ENCODE measurements at places on chromosomes 6 and 20.

DNA sequence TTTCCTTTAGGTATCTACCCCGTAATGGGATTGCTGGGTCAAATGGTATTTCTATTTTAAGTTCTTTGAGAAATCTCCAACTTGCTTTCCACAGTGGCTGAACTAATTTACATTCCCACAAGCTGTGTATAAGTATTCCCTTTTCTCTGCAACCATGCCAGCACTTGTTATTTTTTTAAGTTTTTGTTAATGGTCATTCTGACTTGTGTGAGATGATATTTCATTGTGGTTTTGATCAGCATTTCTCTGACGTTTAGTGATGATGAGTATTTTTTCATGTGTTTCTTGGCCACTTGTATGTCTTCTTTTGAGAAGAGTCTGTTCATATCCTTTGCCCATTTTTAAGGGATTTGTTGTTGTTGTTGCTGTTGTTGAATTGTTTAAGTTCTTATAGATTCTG lies 871.1 kb downstream of the KIF16B start:
- no peak for DNase-seq

DNA sequence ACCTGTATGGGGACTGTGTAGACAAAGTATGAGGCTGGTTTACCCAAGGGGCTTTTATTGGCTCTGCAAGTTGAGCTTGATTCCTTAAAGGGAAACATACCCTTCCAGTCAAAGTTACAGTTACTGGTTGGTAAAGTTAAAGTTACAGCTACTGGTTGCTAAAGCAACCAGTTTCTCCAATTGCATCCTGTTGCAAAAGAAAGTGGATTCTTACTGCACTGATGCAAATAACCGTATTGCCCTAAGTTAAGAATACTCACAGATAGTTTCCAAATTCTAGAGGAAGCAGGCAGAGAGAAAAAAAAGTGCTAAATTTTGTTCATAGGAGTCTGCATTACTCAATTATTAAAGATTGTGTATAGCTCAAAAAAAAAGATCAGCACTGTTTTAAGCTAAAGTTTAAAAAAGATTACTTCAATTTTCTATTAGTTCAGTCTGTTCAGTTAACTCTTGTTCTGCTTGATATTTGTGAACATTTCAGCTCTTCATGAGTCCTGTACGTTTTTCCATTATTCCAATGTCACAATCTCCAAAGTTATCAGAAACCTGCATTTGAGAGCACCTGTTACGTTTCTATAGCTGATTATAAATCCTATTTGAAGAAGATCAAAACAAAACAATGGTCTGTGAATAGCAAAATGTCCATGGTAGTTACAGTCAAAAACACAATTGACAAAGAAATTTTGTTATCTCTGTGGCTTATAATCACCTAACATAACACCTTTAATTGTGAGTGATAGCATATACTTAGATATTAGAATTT lies 8.6 kb upstream of the IL22RA2 start:
- DNase-seq: no peak

- DNase-seq: no peak
Measured at GRCh38 chr6:138736640-138737039, 36.9 kb upstream of the CCDC28A start.

- DNase-seq: no peak
Measured at GRCh38 chr20:26169506-26169905, 472.9 kb upstream of the ZNF337 start.

DNA sequence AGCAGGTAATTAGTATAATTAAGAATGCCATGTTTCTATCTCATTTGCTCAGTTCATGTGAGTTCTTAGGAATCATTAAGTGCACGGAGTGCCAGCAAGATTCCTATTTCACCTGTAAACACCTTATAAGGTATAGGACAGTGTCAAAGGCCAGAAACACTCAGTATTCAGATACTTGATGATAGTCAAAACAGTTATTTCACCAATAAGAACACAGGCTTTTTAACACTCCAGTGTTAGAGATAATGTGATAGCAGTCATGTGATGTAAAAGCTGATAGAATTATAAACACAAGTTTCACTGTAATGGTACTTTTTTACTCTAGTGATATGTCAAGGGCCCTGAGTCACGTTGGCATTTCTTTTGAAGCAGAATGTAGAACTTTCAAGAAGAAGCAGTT lies at the start of gene GPRC6A:
TSS of gene GPRC6A (minus strand) at position 101 of the 400 bp plus-strand sequence. CDS start at position 31, 70 bp downstream.
- DNase-seq: no peak

GRCh38 chr6:109327491-109327890 lies 54.8 kb downstream of the CD164 start:
- DNase-seq: no peak

DNA sequence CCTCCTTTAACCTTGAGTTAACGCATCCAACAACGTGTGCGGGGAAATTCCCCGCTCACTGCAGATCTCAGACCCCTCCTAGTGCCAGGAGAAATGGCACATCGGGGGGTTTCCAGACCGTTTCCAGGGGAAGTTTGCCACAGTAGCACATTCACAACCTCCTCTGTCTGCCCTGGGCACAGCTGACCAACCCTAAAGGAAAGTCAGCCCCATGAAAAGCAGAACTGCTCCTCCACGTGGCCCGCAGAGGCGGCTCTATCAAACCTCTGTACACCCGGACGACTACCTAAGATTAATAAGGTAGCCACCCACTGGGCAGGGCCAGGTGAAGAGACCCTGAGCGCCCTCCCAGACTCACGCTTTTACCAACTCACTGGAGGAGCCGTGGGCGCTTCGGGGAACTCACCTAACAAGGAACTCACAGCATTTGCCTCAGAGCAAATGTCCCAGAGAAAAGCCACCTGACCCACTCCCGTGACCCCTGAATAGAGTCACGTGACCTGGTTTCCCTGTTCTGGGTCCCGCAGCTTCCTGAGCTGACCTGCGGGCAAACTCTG lies 93.1 kb downstream of the PRND start:
- DNase-seq: peak; percentile 88

DNA sequence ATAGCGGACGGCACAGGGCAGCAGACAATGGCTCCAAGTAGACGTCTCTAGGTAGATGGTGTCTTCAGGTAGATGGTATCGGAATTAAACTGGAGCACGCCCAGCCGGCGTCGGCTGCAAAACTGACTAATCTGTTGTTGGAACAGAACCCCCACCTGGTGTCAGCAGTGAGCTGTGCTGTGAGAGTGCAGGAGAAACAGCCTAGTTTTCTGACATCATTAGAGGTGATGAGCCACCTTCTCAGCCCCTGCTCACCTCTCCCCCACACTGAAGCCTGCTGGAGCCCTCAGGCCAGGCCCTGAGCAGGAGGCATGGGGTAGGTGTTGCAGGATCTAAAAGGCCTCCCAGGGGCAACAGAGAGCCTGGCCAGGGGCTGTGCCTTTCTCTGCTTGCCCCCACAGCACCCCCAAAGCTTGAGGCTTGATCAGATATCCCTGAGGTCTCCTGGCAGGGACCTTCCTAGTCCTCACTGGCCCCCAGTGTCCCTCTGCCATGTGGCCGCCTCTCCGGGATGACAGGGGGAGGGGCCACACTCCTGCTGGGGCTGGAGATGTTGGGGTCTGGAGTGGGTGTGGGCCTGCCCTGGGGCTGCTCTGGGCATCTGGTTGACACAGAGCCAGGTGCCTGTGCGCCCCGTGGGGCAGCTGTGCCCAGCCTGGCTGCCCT lies 6.9 kb upstream of the HELZ2 start:
- DNase-seq: peak; percentile 71

DNA sequence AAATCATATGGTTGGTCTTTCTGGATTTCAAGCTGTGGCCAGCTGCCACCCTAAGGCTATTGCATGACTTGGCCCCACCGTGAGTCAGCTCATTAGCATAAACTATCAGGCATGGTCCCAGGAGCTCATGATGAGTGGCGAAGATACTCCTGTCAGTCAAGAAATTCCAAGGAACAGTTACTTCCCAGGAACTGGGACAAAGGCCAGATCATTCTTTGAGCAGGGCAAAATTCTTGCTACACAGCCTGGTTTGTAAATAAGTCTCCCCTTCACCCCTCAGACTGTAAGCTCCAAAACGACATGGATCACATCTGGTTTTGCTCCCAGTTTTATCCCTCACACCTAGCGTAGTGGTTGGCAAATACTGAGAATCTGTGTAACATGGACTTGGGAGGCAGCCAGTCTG lies 33.0 kb upstream of the KIAA1586 start:
- no peak for DNase-seq

DNA sequence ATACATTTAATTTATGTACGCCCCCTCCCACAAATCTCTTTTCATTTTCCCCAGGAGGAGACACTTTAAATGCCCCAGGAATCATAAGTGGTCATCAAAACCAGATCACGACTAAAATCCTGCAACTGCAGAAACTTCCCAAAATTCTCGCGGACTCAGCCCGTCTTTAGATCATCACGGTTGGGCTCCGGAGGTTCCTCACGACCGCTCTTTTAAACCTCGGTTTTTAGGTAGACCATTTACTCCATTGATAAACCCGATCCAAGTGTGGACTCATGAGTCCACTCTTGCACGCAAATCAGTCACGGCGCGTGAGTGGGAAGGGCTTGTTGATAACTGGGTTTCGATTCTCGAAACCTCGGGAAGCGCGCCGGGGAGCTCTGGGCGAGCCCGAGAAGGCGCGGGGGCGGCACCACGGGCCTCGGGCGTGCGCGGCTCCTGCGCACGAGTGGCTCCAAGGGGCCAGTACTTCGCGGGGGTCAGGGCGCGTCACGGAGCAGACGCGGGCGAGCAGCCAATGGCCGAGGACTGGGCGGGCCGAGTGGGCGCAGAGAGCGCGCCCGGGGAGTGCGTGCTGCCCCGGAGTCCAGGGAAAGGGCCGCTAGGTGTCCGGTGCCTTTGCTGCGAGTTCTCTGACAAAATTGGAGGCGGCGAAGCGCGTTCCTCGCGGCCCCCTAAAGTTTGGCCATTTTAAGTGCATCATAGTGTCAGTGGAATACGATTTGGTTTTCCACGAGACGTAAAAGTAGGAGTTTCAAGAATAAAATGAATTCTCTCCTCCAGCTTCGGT lies 635 bp upstream of the TENT5A start:
- no peak for DNase-seq

DNA sequence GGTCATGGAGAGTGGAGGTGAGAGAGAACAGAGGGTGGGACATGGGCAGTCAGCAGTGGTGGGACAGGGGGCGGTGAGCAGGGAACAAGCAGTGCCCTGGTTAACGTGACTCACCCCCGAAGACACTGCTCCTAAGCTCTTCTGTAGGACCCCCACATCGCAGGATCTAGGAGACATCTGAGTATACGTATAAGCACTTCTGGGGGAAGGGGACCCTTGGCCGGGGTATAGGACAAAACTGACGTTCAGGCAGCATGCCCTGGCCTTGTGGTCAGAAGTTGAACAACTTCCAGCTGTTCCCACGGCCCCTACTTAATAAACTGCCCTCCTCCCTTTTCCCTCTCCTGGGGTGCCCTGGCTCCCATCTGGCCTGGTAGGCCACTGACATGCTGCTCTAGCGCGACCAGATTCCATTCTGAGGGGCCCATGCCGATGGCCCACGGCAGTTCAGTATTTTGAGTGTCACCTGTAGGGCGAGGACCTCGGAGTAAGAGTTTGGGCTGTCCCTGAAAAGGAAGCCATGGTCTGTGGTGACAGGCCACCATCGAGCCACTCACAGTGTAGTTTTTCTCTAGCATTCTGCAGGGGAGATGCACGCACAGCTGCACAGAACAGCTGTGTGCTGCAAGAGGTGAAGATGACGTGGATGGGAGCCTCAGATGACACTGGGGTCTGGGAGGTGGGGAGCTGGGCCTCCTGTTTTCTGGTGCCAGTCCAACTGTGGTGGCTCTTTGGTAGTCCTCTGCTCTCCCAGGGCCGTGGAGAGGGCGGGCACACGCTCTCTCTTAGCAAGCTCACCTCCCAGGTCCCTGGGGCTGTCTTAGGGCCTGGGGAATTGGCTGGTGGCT lies 38.4 kb downstream of the PPP1R3G start:
- DNase-seq: no peak

DNA sequence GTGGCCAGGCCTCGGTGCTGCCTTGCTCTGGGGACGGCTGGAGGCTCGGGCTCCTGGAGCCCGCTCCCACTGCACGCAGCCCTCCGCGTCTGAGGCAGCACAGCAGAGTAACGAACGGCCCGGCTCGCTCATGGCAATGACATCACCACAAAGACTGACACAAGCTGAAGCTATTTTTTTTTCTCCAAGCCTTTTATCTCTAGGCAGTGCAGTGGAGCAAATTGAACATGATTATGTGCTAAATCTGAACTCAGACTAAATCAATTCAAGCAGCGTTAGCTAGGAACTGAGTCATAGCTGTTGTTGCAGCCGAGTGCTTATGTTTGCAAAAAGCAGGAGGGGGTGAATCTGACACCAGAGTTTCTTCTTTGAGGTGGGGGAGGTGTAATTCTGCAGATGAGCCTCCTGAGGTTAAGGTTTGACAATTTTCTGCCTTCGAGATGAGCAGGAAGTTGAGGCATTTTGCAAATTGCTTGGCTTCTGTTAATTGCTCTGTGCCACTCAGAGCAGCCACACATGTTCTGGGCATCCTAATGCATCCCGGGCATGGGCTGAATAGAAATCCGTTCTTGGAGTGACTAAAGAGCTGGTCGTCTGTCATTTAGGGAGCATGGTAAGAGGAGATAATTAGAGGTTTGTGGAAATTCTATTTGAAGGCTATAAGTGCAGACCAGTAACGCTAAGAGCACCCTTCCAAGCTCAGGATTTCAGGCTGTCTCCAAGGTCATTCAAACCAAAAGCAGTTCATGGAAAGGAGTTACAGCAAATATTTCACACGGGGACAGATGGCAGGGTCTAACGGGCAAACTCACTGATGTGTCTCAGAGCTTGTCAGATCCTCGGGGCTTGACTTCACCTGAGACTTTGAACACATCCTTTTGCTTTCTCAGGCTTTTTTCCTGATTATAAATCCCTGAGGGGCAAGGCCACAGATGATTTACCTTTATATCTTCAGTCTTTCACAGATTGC lies 155.1 kb upstream of the ENPP5 start:
- no peak for DNase-seq

GRCh38 chr6:137746264-137746663 lies 120.8 kb upstream of the TNFAIP3 start:
- DNase-seq: no peak

GRCh38 chr6:142361779-142362750 lies 60.3 kb downstream of the ADGRG6 start:
- DNase-seq: no peak

DNA sequence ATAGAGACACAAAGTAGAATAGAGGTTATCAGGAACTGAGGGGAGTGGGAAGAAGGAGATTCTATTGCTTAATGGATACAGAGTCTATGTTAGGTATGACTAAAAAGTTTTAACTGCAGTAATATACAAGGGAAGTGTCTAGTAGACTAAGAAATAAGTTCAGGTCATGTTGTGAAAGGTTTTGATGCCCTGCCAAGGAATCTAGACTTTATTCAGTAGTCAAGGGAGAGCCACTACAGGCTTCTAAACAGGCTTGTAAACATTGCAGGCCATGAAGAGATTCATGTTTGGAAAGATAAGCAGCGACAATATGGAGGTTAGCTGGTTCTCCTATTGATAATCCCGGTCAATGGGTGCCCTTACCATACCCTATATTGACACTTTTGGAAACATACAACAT lies 352.8 kb upstream of the SOX4 start:
- no peak for DNase-seq

GRCh38 chr6:107653183-107653580 lies 163.3 kb downstream of the SOBP start:
- no peak for DNase-seq

DNA sequence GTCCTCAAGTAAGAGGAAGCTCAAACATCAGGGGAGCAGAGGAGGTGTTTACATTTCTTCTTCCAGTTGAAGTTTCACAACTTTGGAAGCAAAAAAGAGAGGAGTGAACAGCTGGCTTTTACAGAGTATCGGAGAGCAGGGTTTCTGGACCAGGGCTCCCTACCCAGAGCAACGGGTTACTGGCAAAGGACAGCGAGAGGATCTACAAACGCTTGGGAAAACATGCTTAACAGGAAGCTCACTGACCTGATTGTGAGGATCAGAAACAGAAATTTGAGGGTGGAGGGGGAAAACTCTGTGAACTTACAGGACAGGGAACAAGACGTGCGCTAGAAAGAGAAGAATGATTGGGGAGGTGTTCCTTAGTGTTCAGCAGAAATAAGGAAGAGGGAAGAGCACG lies 85.7 kb upstream of the TAB2 start:
- no peak for DNase-seq
